ENCODE measurements at places on chromosomes 11 and 22. TPM values are rescaled to one million over a fixed set of nuclear protein-coding genes. Genes with fewer than 3 reads are reported as not detected.

The TSPAN32 gene
- polyA plus RNA-seq, result 0.29 TPM

DNA sequence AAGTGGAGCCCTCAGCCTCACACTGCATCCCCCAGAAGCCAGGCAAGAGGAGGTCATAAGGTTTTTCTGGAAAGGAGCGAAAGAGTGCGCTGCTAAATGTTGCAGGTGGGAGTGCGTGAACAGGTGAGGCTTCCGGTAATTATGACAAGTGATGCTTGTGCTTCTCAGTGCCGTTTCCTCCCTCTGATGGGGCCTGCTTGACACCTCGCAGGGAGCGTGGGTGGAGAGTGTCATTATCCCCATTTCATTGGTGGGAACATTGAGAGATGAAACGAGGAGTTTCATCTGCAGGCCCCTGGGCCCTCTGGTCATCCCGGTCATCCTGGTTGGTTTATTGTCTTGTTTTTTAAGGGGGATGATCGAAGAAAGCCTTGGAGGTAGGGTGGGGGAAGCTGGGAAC, 57.5 kb downstream of the BCR start:
- no peak for DNase-seq

The POTEH gene
- not detected for polyA plus RNA-seq

DNA sequence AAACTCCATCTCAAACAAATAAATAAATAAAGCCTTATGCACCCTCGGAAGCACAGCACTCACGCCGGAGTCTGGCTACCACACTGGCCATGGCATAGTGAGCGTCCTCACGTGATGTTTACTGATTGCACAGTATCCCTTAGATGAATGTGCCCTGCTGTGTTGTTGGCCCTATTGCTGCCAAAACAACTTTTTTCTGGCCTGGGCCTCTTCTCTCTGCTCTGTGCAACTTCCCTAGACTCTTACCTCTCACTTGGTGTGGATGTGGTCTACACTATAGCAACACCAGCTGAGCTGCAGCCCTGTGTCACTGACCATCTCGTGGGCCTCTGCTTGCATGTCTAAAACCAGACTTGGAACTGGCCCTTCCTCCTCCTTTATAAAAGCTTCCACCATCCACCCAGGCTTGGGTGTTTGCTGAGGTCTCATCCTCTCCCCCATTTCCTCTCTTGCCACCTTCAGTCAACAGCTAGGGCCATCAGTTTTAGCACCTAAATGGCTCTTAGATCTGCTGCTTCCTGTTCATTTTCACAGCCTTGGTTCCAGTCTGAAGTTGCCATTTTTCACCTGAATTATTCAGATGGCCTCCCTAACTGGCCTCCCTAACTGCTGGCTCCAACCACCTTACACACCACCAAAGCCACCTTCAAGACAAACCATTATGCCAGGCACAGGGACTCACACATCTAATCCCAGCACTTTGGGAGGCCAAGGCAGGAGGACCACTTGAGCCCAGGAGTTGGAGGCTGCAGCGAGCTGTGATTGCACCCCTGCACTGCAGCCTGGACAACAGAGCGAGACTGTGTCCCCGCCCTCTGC, 9.2 kb downstream of the ZNF74 start:
- DNase-seq, result no peak

The MPZL2 gene
- polyA plus RNA-seq, result 1.0 TPM

DNA sequence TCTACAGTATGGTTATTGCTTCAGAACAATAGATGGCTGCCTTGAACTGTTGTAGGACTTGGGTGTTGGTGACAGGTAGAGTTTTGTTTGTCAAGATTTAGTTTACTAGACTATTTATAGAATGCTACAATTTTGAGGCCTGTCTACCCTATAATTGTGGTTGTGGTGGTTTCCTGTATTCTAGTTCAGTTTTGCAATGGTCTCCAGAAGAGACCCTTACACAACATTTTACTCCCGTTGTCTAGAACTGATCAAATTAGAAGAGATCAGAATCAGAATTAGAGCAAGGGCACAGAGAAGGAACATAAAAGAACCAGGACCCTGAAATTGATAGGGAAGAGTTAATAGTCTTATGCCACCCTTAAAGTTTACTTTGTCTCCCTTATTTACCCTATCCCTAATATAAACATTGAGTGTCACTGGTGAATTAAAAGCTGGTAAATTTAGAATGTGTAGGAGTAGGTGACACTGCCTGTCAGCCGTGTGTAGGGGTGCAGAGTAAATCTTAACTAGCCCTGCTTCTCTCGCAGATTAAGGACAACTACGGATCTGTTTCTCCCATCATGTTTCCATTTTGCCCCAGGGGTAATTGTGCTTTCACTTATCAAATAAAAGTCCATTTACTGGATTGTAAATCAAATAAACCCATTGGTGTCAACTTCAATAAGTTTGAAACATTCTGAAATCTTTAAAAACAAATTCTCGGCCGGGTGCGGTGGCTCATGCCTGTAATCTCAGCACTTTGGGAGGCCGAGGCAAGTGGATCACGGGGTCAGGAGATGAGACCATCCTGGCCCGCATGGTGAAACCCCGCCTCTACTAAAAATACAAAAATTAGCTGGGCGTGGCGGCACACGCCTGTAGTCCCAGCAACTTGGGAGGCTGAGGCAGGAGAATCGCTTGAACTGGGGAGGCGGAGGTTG, 10.9 kb upstream of the PHLDB1 start:
- DNase-seq, result no peak

The CARD18 gene
- polyA plus RNA-seq, result not detected

DNA sequence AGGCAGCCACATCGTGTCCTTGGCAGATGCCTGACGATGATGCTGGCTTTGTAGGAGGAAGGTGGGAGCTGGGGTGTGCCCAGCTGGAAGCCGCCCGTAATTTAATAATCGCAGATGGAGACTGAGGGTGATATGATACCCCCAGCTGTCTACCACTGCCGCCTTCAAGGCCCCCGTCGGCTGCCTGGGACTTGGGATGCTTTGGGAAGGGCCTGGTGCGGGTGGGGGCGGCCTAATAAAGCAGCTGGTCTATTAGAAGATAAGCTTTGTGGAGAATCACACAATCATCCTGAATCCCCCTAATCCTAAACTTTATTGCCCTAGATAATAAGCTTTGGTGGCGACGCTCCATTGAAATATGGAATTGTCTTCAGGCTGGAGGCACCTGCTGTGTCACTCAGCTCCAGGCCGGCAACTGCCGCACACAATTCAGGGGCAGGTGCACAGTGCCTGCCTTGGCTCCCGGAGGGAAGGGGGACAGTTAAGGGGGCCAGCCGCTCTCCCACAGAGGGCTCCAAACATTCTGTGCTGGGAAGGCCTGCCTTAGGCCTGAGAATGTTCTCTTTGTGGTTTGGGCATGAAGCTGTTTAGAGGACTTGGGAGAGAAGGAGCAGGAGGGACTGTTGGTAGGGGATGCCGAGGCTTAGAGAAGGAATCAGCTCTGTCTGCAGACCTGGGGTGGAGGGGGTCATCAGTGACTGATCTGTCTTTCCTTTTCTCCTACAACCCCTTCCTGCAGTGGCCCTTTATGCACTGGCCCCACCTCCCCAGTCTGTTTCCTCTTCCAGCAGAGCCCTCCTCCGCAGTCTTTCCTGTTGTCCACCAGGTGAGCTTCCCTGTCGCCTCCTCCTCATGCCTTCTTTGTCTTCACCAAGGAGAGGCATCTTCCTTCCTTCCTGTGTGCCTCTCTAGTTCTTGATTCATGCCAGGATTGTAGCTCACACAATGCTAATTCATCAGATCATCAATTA, 65.3 kb downstream of the ARL14EP start:
- no peak for DNase-seq

- DNase-seq, result no peak
Observed at GRCh38 chr11:129828301-129828836, 12.7 kb downstream of the TMEM45B start.

DNA sequence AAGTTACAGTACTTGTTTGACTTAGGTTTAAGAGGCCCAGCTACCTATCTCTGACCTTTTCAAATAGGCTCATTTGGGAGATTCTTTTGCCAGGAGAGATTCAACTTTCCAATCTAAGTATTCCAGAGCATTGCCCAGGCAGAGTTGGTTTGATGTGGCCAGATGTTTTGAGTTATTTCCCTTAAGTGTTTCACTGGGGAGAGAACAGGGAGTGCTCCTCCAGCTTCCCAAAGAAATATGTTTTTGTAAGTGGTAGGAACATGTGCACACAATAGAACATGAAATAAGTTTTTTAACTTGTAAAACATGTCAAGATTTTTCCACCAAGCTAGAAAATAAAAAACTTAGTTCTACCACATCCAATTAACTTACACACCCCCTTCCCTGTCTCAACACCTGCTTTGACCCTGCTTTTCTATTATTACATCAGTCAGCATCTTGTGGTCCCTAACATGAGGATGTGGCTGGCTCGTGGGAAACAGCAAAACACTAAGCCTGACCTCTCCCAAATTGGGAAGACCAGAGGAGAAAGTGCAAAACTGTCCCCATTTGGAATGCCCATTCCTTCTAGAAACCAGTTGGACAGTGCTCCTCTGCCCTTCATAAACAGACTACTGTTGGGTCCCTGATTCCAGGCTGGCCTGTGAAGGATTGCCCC, 70.4 kb upstream of the RASSF10 start:
- no peak for DNase-seq

The TEX12 gene
- 0.33 TPM for polyA plus RNA-seq

The RAB38 gene
- 0.63 TPM for polyA plus RNA-seq

DNA sequence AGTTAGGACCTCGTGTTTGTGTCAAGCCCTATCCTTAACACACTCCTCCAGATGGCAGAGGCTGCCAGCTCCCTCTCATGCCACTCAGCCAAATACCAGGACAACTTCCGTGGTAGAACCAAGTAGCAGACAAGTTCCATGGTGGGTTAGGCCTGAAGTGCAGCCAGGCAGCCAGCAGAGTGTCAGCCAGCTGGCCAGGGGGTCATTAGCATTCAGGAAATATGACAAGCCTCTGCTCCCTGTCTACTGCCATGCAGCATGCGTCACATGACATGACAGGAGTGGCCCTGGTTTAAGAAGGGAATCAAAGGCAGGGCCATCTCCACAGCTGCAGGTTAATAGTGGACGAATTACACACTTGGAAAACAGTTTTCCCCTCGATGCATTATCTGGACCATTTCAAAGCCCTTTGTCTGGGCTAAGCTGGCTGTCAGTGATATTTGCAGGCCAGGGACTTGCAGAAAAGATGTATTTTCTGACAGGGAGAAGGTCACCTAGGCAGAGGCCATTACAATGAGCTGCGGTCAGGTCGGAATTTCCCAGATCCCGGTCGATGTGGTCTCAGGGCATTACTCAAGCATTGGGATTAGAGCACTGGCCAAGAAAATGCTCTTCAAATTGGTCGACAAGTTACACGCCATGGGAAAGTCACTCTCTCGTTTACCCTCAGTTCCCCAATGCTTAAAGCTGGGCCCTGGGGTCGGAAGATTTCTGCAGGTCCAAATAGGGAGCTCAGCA, 461.7 kb upstream of the CADM1 start:
- no peak for DNase-seq

DNA sequence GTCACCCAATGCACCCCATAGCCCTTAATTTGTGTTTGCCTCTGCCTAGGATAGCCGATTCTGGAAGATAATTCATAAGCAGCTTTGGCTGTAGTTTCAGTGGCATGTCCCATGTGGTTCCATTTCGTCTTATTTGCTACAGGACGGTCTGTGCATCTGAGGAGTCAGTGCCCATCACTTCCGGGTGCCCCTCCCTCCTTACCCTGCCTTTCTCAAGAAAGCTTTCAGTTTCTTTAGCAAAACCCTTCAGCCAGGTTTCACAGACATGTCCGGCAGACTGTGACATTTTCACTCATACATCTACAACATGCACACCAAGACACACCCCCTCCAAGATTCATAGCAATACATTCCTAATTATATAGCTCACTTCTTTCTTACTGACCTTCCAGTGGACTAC, 14.3 kb downstream of the TP53AIP1 start:
- no peak for DNase-seq

- no peak for DNase-seq
Observed at GRCh38 chr11:128610721-128611617, 23.6 kb upstream of the ETS1 start.

The OTOG gene
- not detected for polyA plus RNA-seq

All from psoas muscle (tissue), 8 donors.